Tibial artery (tissue), 4 donors: ENCODE measurements at places on chromosomes 11 and 22.

GRCh38 chr11:70351646-70352045 is 46.7 kb upstream of the CTTN start:
- no peak for DNase-seq

GRCh38 chr11:121344824-121345223 is 52.3 kb downstream of the SC5D start:
- no peak for DNase-seq

DNA sequence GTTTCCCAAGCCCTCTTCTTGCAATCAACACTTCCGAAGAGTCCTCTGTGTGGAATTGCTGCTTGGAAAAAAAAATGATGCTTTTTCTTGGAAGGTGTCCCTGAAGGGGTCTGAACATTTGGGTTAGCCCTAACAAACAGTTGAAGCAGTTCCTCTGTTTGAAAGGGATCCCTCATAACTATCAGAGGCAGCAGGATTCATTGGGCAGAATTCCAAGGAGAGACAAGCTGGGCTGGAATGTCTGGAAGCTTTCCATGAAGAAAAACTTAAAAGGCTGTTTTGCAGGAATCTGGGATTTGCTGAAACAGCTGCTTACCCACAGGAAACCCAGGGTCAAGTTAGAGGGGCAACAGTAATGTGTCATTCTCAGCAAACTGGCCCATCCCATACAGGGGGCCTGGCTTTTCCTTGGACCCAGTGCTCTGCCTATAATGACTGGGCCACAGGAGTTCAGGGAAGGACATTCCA is 3.1 kb downstream of the CSNK2A3 start:
- DNase-seq, result no peak

DNA sequence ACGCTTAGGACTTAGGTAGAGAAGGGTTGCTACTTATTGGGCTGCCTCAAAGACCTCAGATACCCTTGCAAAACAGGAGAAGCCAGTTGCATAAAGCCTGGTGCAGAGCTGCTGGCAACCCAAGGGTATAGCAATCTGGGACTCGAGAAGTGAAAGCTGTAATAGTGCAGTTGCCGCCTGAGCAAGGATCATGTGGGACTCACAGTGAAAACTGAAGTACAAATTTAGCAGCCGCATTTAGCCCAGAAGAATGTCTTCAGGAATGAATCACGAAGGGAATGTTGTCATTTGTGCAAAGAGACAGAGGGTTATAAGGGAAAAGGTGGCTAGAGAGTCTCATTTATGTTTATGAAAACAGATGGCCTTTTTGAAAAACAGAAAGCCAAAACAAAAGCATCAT is 267.2 kb downstream of the TENM4 start:
- DNase-seq, result peak; percentile 79

- DNase-seq, result no peak
Observed at GRCh38 chr11:87779276-87780067, 395.8 kb downstream of the RAB38 start.
